ENCODE measurements at places on chromosomes 1 and 21.

DNA sequence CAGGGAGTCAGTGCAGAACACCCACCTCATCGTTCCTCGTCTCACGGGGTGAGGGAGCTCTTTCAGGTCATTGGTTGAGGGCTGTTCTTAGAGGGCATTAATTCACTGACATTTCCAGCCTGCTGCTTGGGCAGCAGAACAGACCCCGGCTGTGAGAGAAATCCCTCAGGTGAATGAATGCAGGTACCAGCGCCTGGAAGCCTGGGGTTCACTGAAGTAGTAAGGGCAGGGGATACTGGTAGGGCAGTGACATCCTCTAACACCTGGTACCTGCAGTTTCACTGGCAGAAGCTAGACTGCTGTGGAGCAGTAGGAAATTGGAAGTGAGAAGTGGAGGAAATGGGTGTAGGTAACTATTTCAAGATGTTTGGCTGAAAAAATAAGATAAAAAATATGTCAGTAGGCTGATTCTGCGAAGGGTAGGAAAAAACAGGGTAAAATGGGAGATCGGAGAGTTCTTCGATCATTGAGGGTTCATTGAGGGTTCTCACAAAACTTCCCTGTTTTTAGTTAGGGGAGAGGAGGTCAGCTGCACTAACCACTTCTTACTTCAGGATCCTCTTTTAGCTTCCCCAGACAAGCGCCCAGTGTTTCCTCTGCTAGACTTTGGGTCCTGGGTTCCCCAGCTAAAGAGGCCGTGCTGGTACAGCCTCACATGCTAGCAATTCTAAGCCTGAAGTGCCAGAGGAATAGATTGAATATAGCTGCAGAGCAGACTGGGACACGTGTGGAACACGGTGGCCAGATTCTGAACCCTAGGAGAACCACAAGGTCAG is 55.2 kb downstream of the RNF220 start:
- DNase-seq = no peak

DNA sequence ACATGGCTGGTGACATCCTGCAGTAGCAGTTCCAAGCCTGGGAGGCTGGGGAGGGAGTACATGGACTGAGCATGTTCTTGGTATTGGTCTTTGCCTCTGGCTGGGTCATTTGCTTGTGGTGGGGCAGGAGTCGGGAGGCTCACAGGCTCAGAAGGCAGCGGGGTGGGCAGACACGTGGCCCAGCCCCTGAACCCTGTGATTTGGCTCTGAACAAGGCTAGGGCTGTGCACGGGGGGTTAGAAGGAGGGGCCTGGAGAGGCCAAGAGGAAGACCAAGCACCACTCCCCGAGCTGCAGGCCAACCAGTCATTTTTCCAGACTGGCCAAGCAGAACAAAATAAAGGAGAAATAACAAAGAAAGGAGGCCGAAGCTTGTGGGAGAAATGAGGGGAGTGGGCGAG is 9.7 kb upstream of the PRELP start:
- no peak for DNase-seq

GRCh38 chr1:23169727-23170335 is 1.2 kb upstream of the LUZP1 start:
- no peak for DNase-seq

DNA sequence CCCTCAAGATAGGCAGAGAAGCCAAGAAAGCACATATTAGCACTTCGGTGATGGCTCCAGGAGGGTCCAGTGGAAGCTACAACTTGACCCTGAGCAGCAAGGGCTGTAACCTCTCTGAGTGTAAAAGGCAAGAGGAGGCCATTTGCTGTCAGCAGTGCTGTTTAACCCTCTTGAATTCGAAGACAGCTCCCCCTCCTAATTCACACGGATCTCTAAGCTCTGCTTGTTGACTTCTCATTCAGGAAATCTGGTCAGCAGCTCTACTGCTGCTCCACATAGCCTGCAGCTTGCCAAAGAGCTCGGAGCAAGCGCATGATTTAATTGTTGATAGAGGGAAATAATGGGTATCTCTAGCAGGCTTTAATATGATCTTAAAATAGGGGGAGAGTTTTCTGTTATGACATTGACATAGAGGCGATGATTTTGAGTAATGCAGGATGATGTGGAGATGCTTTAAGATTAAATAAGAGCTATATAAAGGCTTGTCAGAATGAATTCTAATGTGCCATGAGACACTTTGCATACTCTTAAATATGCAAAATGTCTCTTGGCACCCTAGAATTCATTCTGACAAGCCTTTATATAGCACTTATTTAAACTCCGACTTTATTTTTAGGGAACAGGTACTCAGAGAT is 79.4 kb upstream of the USH2A start:
- DNase-seq = no peak

GRCh38 chr1:115210302-115210711 is 121.0 kb upstream of the TSPAN2 start:
- DNase-seq = no peak

DNA sequence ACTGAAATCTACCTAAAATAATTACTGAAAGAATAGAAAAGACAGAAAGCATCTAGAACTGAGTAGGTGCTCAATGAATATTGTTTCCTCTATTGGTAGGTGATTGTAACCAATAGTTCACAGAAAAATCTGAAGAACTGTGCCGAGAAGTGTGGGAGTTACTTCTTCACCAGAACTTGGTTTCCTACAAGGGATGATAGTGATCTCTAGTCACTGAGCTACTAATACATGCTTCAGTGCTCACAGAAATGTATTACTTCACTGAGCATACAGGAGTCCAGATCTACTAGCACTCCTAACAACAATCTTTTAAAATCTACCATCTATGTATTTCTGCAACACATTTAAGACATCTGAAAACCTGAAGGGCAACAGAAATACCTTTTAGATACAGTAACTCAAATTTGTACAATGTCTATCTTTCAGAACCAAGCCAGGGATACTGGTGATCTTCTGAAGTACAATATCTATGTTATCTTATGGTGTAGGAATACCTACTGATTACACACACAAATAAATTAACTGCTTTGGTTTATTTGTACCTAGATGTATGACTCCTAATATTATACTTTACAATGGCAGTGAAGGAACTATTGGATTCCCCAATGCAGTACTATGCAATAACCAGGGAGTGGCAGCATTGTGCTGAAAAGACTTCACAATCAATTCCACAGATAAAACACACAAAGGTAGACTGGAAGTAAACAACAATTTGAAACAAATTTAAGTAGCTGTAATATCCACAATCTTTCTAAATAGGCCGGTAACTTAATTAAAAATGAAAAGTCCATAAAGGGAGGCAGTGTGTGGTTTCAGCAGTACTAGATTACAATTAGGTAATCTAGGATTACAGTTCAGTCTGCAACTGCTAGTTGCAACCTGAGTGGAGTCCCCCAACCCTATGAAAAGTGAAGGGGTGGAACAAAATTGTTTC is 243.0 kb downstream of the SLC45A1 start:
- DNase-seq = no peak

- DNase-seq = no peak
Measured at GRCh38 chr1:96641282-96641681, 80.3 kb upstream of the PTBP2 start.

GRCh38 chr21:27365394-27365793 is 398.5 kb upstream of the ADAMTS5 start:
- DNase-seq = no peak

GRCh38 chr1:77220687-77221463 is 1.6 kb upstream of the PIGK start:
- no peak for DNase-seq

DNA sequence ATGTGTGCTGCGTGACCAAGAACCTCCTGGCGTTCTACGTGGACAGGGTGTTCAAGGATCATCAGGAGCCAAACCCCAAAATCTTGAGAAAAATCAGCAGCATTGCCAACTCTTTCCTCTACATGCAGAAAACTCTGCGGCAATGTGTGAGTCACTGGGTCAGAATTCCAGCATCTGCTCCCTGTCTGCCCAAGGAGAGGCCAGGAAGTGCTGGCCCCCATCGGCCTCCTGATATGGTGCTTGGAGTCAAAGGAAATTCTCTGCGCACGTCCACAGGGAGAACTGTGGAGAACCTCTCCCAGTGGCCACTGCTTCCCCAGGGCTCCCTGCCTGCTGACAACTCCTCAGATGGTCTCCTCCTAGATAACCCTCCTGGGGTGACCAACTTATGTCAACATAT is 25.6 kb upstream of the IL20 start:
- no peak for DNase-seq

DNA sequence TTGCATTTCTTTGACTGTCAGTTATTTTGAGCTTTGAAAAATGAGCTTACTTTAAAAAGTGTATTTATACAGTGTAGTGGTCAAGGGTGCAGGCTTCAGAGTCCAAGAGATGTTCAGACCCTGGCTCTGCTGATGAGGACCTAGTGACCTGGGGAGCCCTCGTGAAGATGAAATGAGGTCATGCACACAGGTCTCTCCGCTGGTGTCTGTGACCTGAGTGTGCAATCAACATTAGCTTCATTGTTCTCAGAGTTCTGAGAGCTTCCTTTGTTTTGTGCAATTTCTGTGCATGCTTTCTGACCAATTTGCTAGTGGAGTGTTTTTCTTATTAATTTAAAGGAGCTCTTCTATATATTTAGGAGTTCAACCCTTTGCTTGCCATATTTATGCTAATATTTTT is 71.3 kb downstream of the RIPK4 start:
- DNase-seq = no peak

- no peak for DNase-seq
Measured at GRCh38 chr21:28089599-28090441, 902.9 kb downstream of the LTN1 start.

DNA sequence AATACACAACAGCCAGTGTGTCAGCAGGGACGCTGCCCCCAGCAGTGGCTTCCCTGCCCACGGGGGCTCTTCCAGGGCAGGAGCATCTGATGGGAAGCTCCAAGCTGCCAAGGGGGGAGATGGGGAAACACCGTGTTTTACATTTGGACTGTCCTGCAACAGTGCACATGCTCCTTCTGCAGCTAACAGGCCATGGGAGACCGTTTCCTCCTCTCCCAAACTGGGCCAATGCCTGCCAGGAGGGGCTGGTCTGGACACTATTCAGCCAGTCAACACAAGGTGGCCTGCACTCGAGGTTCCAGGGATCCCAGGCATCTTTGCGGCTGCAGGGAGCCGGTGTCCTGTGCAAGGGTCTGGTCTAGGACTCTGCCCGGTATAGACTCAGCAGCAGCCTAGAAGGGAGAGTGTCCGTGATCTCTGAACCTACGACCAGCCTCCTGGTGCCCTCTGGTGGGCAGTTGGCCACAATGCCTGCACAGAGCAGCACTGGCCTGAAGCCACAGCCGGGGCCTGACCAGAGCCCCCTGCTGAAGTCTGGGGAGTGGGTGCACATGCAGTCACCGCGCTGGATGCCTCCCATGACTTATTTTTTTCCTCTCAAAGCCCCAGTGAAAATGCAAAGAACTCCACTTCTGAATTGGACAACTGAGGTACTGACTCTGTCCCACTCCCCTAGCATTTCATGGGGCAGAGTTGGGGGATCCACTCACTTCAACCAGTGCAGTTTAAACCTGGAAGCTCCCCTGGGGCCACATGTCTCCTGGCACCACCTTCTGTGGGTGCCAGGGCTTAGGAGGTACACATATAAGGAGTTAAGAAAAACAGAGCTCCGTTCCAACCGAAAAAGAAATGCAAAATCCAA is 33.3 kb downstream of the RCC2 start:
- no peak for DNase-seq

Data from stimulated activated CD8-positive, alpha-beta memory T cell treated with anti-CD3 and anti-CD28 coated beads, Interleukin-7, amount 100 ng/mL, for 4 hours (primary cell).